Kidney epithelial cell (primary cell): ENCODE measurements at places on chromosomes 4 and X. TPM values are rescaled to one million over a fixed set of nuclear protein-coding genes. Genes with fewer than 3 reads are reported as not detected.

The ATP1B4 gene
- total RNA-seq, result not detected in 2 replicates

The VCX2 gene
- not detected in 2 replicates for total RNA-seq

The MAGEA8 gene
- total RNA-seq, result not detected in 2 replicates

The NHSL2 gene
- 1.4 and 1.6 TPM in 2 replicates for total RNA-seq

The CXCL13 gene
- not detected in 2 replicates for total RNA-seq

The GYPE gene
- 0.34 and 0.75 TPM in 2 replicates for total RNA-seq

The PPBP gene
- total RNA-seq, result not detected in 2 replicates

The CLDN22 gene
- total RNA-seq, result not detected in 2 replicates

The DUX4 gene
- not detected in 2 replicates for total RNA-seq

The NAT8L gene
- 9.0 and 9.4 TPM in 2 replicates for total RNA-seq

The XG gene
- total RNA-seq, result 0.07 and 0.33 TPM in 2 replicates

The TENM3 gene
- total RNA-seq, result 11.2 and 21.8 TPM in 2 replicates

The MAGEA2B gene
- not detected in 2 replicates for total RNA-seq

The ENPEP gene
- total RNA-seq, result 4.6 TPM in 2 replicates
